ENCODE measurements at places on chromosomes 11 and 22.
A peak's percentile ranks its signal among the peaks of the same experiment; 100 is the strongest.

GRCh38 chr11:7871056-7871455 is 60.0 kb downstream of the OR10A6 start:
- no peak for DNase-seq

- no peak for DNase-seq
Measured at GRCh38 chr11:132475026-132475425, 1057.3 kb downstream of the OPCML start.

- no peak for DNase-seq
Measured at GRCh38 chr11:62487738-62488551, 58.7 kb downstream of the AHNAK start.

- DNase-seq = no peak
Measured at GRCh38 chr22:46083383-46084350, 66.7 kb upstream of the PPARA start.

GRCh38 chr11:118151431-118151830 is 1.2 kb downstream of the SCN4B start:
- DNase-seq = no peak

DNA sequence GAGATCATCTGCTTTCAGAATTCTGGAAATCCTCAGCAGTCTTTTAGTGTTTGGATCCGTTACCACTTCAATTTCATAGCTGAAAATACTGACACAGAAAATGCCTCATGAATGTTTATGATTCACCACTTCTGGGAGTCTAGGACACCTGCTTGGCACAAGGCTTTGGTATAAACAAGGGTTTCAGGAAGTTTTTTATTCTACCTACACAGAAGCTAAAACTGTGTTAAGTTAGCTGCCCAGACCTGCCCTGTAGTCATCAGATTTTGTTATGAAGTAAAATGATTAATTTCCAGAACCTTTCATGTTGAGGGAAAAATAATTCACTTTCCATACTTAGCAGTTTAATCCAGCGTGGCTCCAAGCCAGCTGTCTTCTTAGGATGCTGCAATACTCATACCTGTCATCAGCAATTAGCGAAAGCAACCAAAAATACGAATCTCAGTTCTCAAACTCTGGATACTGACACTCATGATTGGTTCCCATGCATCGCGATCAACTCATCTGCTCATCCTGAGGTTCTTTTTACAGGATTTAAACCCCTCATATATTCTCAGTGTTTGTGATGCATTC is 458.5 kb upstream of the CCDC90B start:
- DNase-seq = no peak

DNA sequence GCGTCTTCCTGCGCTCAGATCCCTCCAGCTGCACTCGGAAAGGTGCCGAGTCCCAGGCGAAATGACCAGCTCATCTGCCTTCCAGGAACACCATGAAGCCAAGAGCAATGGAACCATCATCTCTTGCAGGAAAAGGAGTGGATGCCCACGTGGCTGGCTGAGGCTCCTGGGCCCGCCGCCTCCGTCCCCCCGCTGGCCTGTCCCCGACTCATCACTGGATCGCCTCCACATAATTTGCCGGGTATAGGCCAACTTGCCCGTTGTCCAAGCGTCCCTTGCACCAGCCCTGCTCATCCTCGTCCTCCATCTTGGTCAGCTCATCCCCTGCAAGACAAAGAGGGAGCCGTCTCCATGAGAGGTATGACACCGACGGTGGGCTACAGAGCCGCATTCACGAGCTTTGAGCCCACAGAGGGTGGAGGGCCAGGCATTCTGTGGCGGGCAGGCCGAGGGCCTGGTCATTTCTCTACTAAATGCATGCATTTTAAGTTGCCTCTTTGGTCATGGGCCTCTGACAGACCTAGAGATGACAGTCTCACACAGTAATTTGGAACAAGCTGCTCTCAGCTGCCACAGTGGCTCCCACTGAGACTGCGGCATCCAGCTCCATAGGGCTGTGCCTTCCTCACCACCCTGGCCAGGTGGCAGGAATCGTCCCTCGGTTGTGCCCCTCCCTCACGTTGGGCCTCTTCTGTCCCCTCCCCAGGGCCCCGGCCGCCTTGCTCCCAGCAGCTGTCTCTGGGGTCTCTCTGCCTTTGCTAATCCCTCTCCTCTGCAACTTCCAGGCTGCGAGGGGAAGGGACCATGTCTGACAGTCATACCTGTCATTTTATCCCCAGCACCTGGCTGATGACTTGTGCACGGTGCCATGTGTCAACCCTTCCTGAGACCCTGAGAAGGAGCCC is 14.3 kb upstream of the ARFGAP3 start:
- DNase-seq = no peak

GRCh38 chr11:2182692-2183474 is 11.3 kb upstream of the TH start:
- DNase-seq = no peak

GRCh38 chr22:32494971-32495370 is 20.4 kb downstream of the FBXO7 start:
- no peak for DNase-seq

GRCh38 chr11:132744771-132745170 is 787.5 kb downstream of the OPCML start:
- DNase-seq = no peak

GRCh38 chr11:36273110-36273509 is 16.1 kb downstream of the COMMD9 start:
- DNase-seq = no peak

- no peak for DNase-seq
Measured at GRCh38 chr11:104792861-104793260, 105.4 kb downstream of the CASP12 start.

DNA sequence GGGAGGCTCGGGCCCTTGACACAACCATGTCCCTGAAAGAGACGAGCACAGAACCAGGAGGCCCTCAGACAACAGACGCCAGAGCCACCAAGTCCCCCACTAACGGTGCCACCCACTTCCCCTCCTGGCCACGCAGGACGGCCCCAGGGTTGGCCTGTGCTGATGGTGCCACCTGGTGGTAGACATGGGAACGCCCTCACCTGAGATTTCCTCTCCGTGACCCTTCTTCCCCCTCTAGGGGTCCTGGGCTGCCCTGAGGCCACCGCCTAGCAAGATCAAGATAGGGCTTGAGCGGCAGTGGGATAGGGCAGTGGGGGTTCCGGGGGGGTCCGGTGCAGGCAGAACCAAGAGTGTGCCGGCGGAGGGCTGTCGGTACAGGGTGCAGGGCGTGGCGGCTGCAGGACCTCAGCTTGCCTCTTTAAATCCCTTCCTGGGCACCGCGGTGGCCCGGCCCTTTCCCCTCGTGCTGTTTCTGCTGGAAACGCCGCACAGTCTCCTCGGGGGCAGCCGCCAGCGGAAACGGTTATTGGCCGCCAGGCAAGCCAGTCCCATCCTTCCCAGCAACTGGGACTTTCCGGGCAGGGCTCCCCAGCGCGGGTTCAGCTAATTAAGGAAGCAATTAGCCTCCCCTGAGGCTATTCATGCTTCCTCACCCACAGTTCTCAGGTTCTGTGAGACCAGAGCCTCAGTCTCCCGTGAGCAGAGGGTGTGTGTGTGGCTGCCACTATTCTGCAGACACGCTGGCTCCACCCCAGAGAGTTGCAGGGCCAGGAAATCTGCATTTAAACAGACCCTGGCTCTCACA is 5.5 kb upstream of the NFAM1 start:
- DNase-seq = peak; percentile 50

Measured in nucleus accumbens (tissue), 56 donors.